ENCODE measurements at places on chromosomes 5 and 9.

GRCh38 chr9:70421272-70422180, 7.1 kb upstream of the KLF9 start:
- DNase-seq, result no peak

- no peak for DNase-seq
These were observed 576.5 kb downstream of the CSNK1G3 start for GRCh38 chr5:124088289-124089032.

DNA sequence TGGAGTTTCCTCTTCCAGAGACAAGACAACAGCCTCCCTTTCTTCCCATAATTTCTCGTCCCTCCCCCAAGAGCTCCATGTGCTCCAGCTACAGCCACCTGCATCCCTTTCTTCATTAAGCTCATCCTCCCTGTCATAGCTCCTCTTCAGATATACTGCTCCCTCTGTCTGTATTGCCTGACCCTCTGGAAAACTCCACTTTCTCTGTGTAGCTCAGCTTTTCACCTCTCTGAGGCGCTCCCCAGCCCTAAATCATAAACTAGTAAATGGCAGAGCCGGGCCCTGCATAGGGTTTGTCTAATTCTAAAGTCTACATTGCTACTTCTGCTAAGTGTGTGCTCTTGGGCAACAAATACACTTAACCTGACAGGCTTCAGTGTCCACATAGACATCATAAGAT, 8.8 kb upstream of the PLIN2 start:
- no peak for DNase-seq

DNA sequence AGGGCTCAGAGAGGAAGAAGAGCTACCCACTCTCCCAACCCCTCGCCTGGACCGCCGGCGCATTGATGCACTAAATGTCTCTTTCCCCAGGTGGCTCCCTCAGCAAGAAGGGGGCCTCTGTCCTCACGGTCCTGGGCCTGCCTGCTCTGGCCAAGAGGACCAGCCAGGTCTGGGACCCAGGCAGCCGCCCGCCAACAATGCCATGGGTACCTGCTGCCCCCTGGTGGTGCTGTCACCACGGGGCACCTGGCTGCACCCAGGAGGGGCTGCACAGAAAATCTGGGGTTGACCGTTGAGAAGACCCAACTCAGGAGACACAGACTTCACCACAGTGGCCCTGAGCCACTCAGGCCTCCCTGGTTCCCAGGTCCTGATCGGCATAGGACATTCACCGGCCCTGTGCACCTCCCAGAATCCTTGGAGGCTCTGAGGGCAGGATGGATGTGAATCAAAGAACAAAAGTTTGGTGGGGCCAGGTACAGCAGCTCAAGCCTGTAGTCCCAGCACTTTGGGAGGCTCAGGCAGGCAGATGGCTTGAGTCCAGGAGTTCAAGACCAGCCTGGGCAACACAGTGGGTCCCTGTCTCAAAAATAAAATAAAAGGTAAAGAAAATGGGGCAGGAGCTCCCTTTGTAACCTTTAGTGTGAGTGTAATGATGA, 2.4 kb upstream of the VAV2 start:
- DNase-seq, result peak; percentile 86

DNA sequence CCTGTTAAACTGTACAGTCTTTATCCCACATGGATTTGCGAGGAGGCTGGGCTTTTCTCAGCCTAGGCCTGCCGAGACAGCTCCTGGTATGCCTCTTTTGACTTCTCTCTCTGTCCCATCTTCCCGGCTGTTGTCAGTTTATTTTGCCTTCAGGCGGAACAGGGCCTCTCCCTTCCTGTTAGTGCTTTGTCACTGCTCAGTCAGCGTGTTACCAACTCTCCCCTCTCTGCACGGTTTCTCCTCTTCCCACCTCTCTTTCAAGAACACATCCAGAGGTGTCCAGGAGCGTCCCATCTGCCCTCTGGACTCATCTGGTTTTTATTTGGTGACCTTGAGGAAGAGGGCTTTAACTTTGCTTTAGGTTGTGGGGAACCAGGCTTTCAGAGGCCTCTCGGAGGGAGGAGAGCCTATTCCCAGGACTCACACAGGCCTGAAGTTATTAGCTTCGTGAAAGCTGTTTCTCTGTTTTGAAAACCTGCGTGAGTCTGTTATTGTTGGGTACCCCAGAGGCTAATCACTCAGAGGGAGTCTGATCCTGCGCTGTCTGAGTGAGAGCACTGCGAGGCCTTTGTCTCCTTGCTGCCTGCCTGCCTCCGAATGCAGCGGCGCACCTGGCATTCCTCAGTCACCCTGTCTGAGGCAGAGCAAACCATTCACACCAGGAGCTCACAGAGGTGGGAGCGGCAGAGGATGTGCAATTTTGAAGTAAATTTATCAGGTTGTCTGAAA, 234.4 kb upstream of the MPDZ start:
- no peak for DNase-seq

DNA sequence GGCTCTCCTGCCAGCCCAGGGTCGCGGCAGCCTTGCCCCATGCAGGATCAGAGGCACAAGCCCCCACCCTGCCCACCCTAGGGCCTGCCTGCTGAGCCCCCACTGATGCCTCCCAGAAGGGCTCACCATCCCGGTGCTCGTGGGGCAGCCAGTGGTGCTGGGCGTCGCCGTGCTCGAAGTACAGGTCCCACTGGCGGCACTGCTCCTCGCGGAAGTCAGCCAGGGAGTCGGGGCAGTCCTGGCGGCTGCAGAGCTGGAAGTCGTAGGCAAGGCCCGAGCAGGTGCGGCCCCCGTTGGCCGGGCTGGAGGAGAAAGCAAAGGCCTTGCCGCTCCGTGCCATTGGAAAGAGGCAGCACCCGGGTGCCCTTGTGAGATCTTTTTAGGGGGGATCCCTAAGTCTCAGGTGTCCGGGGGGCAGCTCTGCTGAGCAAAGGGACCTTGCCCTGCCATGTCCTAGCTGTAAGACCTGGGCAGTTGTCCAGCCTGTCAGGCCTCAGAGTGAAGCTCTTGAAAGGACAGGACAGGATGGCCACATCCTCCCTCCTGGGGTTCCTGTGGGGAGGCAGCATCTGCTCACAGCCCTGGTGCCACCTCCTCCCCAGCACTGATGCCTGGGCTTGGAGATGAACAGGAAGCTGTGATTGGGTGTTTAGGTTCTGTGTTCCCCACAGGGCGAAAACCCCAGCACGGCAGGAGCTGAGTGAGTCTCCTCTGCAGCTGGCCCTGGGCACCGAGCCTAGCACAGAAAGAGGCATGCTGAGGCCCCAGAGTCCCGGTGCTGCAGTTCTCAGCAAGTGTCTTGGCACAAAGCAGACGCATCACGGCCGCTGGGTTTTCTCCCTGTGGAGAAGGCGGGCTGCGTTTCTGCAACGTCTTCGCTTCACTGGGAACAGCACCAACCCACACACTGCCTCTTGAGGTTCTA, 77.7 kb downstream of the ZNF354C start:
- DNase-seq, result no peak

GRCh38 chr9:76571288-76571687, 112.3 kb downstream of the GCNT1 start:
- no peak for DNase-seq

DNA sequence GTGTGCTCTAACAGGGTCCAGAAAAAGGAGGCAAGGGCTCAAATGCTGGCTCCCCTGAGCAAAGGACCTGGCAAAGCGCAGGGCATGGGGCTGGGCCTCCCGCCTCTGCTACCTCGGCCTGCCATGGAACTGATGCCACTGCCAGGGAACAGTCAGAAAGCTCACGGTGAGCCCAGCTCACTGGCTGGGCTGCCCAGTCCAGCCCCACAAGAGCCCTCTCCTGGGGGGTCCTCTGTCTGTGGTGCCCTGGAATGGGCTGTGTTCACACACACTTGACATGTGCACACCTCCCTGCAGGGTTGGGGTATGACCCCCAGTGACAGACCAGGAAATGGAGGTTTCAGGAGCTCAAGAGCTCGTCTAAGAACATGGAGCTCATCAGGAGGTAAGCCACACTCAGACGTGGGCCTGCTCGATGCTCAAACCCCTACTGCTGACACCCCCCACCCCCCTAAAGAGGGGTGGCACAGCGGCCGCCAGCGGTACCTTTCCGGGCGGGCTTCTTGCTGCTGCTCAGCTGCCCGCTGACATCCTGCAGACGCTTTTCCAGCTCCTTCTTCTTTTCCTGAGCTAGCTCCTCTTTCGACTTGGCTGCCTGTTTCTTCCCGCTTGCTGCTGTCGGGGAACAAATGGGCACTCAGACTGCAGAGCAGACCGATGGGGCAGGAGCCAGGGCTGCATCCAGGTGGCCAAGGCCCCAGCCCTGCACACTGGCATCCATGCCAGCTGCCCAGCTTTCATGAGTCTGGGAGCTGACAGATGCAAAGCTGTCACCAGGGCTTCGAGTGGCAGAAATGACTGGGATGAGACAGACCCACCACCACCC, 9.1 kb downstream of the BRD3OS start:
- no peak for DNase-seq

- DNase-seq, result no peak
These were observed 1.1 kb downstream of the SPEF2 start for GRCh38 chr5:35618781-35619180.

GRCh38 chr9:83511051-83511450, 27.1 kb downstream of the FRMD3 start:
- no peak for DNase-seq

GRCh38 chr5:72172786-72173185, 65.5 kb downstream of the MAP1B start:
- DNase-seq, result no peak

DNA sequence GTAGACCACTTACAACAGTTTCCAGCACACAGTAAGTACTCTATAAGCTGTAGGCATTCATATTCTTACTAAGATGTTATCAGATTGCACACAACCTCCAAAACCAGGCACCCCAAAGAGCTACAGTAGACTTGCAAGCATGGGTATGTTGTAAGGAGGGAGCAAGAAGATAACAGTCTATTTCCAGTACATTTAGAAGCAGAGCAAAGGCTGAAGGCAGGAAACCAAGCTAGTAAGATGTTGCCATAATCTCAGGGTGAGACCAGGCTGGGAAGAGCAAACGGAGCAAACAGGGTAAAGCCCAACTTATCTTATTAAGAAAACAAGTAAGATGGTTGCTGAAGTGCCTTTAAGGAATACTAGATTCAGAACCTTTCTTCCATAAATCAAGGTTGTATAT, 161.1 kb downstream of the GLIS3 start:
- DNase-seq, result no peak

DNA sequence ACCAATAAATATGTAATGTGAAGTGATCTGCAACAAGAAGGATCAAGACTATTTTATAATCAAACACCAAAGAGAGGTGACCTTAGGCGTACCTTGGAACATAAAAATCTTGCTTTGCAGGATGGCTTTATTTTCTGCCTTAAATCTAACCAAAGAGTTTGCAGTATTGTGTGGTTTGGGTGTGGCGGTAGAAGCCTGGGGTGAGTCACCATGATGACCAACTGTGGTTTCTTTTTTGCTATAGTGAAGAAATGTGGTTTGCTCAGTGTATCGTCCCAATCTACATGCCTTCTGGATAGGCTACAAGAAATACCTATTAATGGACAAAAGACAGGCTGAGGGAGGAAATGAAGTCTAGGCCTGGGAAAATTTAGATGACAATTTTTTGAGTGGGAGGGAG, 5.1 kb upstream of the CAST start:
- DNase-seq, result peak; percentile 70
